HT-29 (cell line): ENCODE measurements at places on chromosomes 16 and 17.

GRCh38 chr17:1143573-1143972 lies 36.2 kb downstream of the ABR start:
- no peak for DNase-seq

GRCh38 chr17:29847527-29848400 lies 82.3 kb downstream of the SSH2 start:
- DNase-seq: no peak

DNA sequence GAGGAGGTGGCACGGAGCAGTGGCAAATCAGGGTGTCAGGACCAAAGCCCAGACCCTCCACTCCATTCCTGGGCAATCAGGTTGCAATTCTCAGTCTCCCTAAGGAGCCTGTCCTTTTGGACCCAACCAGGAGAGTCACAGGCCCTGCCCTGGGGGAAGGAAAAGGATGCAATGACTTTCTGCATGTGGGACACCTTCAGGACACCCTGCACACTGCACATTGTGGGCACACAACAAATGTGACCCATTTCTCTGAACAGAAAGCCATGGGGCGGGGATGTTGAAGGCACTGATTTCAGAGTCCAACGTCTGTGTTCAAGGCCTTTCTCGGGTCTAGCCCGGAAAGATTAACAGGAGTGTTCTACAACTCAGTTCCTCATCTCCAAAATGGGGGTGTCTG lies 286.2 kb upstream of the FOXF1 start:
- DNase-seq: no peak

GRCh38 chr17:17845046-17845775 lies 8.4 kb upstream of the SREBF1 start:
- no peak for DNase-seq
